ENCODE measurements at places on chromosomes 7 and 10.
A peak's percentile ranks its signal among the peaks of the same experiment; 100 is the strongest.

DNA sequence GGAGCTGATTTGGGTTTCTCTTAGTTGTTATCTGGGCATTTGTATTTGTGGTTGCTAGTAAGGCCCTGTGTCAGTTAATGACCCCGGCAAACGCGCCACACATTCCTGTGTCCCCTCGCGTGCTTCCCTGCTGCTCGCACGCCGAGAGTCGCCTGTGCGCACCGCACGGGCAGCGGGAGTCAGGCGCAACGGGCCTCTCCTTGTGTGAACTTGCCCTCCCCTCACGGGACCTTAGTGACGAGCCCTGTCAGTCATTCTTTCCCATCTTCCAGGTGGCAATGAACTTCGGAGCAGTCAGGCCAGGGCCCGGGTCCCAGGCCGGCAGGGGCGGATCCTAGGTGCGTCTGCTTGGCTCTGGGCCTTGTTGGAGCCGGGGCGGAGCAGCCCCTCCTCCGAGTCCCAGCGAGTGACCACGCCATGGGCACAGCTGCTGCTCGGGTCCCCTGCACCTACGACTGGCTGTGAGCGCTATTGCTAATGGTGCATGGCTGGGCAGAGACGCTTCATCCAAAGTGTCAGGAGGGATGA lies 12.4 kb upstream of the PRKAR1B start:
- DNase-seq: peak; percentile 48

DNA sequence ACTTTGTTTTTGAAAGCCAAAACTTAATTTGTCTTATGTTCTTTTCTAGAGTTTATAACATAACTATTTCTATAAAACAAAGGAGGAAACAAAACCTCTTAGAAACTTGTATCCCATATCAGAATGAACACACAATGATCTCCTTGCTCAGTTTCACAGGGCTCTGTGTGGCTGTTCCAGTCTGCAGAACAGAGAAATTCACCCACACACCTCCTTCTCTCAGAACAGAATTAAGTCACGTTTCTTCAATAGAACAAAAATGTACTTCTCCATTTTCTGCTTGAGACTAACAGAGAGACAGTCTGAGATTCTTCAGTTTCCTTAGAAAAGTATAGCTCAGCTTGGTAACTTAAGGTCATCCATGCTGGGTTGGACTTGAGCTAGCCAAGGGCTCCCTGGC lies 15.8 kb upstream of the DOCK1 start:
- DNase-seq: no peak

GRCh38 chr10:109205929-109206585 lies 717.3 kb downstream of the XPNPEP1 start:
- DNase-seq: no peak

DNA sequence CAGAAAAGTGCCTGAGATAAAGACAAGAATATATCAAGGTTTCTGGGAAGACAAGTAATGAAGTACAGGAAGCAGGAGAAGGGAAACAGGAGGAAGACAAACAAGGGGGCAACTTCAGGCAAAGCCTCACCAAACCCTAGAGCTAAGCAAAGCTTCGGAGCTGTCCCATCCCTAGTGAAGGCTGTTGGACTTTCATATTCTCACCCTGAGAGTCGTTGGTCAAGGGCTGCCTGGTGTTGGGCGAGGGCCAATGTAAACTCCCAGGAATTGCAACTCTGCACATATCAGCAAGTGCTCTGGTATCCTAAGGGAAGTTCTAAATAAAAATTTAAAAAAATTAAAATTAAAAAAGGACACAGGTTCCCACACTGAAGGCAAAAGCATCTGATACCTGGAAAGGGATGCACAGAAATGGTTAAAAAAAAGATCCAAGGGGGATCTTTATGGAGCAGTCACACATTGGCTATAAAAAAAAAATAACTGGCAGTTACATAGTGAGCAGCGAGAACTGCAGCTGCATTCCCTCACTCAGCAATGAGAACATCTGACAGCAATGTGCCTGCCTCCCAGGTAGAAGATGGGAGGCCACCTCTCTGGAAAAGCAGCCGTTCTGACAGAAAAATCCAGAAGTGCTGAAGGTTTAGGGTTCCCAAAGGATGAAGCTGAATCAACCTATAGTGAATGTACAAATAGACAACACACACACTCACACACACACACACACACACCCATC lies 304.7 kb downstream of the WDR11 start:
- DNase-seq: no peak

DNA sequence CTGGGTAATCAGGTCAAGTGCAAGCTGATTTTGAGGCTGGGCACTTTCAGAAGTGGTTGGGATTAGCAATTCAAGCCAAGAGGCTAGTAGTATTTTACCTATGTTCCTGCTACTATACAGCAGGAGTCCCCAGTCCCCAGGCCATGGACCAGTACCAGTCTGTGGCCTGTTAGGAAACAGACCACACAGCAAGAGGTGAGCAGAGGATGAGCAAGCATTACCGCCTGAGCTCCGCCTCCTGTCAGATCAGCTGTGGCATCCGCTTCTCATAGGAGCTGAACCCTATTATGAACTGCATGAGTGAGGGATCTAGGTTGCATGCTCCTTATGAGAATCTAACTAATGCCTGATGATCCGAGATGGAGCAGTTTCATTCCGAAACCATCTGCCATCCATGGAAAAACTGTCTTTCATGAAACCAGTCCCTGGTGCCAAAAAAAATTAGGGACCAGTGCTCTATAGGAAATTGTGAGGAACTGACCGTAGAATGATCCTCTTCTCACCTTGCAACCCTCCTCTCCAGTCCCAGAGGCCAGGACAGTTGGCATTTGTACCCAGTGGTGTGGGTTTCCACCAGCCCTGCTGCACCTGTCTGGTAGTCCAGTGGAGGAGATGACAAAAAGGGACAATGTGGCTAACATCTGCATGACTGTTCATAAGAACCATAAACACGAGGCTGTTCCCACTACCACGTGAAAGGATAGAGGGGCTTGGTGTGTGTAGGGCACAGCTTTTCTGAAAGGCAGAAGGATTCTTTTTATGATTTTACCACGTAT lies 172.5 kb downstream of the KIAA1217 start:
- no peak for DNase-seq

- no peak for DNase-seq
Measured at GRCh38 chr10:28497313-28498126, 35.4 kb upstream of the WAC start.

- DNase-seq: peak; percentile 29
Measured at GRCh38 chr10:132382231-132382922, 14.6 kb upstream of the PWWP2B start.

- no peak for DNase-seq
Measured at GRCh38 chr7:24141874-24142509, 142.0 kb upstream of the NPY start.

GRCh38 chr10:4595719-4596319 lies 230.2 kb upstream of the AKR1E2 start:
- DNase-seq: no peak

DNA sequence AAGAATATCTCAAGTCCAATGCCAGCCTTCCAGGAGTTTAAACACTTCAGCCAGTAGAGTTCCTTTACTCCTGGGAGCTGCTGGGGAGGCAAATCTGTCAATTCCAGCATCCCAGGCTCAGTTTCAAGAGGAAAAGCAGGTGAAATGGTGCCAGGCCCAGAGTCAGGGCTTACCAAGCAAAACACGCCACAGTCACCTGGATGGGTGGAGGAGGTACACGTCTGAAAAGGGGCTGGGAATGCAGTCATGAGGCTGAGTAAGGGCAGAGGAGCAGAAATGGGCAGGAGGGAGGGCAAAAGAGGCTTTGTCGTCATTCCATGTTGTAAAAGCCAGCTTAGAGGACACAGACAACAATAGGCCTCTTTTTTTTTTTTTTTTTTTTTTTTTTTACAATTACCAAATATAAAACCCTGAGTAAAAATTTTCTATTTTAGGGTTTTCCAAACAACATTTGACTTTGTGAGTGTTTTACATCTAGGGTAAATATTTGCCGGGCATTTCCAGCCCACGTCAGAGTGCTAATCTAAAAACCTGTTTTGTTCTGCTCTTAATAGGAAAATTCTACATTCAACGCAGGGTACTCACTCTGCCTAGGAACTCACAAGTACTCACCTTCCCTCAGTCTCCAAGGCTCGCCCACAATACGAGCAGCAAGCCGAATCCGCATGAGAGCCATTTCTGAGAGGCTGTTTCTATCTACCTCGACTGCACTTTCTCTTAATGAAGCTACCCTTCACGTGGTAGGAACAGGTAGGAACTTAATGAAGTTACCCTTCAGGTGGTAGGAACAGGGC lies 21.2 kb downstream of the GFRA1 start:
- DNase-seq: no peak

DNA sequence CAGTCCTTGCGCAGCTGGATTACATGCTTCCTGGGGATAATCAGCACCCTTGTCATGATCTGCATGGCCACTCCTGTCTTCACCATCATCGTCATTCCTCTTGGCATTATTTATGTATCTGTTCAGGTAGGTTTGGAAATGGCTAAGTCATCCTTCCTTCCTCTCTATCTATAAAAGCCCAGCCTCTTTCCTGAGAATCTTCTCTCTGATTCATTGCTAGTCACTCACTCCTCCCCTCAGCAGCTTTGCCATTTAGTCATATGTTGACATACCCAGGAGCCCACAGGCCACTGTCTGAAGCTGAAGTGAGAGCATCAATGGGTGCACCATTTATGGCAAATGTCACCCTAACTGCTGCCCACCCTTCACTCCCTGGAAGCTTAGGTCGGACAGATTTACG lies 52.0 kb downstream of the ABCC2 start:
- peak; percentile 68 for DNase-seq

DNA sequence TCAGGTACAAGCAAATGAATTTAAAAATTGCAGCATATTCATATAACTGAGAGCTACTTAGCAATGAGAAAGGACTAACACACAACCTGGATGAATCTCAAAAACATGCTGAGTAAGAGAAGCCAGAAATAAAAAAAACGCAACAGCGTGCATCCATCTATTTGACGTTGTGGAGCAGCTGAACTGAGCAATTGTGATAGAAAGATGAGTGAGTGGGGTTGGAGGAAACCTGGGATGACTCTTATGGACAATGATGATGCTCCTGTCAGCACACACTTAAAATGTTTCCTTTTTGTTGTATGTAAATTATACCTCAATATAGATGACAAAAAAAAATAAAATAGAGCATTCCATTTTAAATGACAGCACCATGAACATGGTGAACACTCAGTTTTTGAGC lies 36.0 kb upstream of the AKR1E2 start:
- DNase-seq: no peak

DNA sequence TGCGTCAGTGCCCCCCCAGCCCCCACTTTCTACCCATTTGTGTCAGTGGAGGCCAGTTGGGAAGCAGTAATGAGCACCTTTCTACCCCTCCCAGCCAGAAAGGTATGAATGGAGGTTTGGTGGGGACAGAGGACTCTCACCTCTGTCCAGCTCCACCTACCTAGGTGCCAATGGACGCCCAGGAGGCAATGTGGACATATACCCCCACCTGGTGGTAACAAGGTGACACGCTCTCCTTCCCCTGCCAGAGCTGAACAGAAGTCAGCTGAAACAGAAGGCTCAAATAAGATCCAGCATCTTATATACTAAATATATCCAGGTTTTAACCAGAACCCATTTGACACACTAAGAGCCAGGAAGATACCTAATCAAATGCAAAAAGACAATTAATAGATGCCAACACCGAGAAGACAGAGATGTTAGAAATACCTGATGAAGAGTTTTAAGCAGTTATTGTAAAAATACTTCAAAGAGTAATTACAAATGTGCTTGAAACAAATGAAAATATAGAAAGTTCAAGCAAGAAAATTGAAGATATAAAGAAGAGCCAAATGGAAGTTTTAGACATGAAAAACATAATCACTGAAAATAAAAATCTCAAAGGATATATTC lies 18.4 kb upstream of the SORCS3 start:
- no peak for DNase-seq

DNA sequence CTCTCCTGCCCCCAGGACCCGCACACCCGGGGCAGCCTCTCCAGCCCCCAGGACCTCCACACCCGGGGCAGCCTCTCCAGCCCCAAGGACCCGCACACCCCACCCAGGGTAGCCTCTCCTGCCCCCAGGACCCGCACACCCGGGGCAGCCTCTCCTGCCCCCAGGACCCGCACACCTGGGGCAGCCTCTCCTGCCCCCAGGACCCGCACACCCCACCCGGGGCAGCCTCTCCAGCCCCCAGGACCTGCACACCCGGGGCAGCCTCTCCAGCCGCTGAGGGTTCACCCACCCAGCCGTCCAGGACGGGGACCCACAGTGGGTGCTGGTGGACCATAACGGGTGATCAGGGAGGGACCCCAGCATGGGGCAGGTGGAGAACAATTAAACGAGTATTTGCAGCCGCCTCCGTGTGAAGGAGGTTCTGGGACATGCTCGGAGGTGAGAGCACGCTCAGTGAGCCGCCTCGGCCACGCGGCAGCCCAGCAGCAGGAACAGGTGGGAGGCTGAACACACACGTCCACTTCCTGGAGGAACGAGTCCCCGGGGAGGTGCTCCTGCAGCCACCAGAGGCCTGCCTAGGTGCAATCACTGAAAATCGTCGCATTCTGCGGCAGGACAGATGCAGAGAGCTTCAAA lies 107.9 kb downstream of the PDGFA start:
- peak; percentile 45 for DNase-seq

- no peak for DNase-seq
Measured at GRCh38 chr10:38007991-38008390, 2.5 kb upstream of the ZNF33A start.

GRCh38 chr7:34361663-34362250 lies 296.3 kb upstream of the NPSR1 start:
- no peak for DNase-seq

DNA sequence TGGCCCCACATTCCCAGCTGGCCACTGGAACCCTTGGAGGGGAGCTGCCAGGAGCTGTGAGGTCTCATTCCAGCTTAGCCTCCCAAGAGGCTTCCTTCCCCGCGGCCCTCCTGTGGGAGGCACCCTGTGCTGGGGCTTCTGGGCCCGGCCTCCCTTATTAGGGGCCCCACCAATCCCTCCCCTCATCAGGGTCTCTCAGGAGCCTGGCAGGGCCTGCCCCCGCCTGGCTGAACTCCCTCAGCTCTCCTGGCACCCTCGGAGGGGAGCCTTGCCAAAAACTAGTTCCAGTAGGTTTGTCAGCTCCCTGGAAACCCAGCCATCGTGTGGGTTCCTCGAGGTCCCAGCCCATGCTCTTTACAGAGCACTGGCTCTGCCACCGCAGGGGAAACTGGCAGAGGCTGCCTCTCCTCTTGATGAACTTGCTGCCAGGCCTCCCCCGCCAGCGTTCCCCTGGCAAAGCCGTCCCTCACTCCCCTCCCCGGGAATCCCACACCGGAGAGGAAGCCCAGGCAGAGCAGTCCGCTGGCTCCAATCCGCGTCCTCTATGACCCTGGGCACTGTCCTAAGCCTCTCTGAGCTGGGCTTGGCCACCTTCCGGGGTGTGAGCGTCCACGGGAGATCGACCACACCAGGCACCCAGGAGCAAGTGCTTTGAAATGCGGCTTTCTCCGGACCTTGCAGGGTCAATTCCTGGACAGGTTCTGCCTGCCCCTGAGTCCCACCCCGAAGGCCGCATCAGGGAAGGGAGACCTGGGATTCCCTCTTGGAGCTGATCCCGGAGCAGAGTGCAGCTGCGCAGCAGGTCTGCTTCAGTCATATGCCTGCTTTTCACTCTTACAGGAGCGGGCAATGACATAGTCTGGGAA lies 139.8 kb downstream of the ARHGAP22 start:
- peak; percentile 54 for DNase-seq
